ENCODE measurements at places on chromosomes 3 and 15.

DNA sequence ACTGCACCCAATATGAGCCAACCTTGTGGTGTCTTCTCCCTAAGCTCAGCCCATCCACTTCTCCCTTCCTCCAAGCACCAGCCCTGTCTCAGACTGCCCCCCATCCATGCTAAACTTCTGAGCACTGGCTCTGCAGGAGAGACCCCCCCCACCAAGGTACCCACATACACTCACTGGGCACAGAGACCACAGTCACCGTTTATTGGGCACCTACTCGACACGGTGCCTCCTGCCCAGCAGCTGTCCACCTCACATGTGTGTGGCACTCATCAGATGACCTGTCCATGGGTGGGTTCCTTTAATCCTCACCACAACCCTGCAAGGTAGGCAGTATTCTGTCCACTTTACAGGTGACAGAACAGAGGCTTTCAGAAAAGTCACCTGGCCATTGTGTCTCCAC, 22.3 kb upstream of the SFMBT1 start:
- DNase-seq, result no peak

- no peak for DNase-seq
These were observed 572.3 kb downstream of the PYDC2 start for GRCh38 chr3:192033246-192033645.

DNA sequence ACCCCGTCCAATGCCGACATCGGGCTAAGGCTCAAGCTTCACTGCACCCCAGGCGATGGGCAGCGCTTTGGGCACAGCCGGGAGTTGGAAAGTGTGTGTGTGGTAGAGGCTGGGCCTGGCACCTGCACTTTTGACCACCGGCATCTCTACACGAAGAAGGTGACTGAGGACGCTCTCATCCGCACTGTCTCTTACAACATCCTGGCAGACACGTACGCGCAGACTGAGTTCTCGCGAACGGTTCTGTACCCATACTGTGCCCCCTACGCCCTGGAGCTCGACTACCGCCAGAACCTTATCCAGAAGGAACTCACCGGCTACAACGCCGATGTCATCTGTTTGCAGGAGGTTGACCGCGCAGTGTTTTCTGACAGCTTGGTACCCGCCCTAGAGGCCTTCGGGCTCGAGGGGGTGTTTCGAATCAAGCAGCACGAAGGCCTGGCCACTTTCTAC, 1.0 kb downstream of the PDE12 start:
- peak; percentile 7 for DNase-seq

- DNase-seq, result no peak
These were observed 39.7 kb downstream of the TBC1D2B start for GRCh38 chr15:78037779-78038305.

DNA sequence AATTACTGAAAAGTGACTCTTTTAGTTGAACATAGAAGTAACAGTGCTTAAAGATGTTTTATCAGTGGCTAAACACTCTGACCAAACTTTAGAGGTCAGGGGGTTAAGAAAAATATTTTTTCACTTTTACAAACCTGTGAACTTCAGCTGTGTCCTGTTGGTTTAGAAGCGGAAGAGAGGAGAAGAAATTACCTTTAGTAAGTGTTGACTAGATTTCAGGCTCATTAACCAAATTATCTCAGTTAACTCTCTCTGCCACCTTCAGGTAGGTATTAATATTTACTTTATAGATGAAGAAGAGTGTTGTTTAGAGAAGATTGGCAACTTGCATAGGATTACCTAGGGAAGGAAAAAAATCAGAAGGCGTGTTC, 151.9 kb upstream of the CMC1 start:
- DNase-seq, result no peak

DNA sequence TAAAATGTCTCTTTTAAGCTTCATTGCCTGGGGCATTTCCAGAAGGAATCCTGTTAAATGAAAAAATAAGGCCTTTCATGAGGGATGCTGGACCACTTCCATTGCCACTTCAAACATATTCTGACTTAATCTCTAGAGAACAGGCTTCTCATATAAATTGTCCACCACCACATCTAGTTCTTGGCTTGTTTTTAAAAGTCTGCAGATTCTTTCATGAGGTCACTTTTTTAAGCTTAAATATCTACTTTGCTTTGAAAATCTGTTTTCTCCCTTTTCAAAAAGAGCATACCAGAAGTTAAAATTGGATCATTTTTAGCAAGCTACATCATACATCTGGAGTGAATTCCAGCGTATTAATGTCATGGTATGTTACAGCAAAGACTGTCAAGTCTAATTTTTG, 131.6 kb downstream of the C3orf70 start:
- no peak for DNase-seq

GRCh38 chr3:61871644-61872043, 310.3 kb downstream of the PTPRG start:
- no peak for DNase-seq

DNA sequence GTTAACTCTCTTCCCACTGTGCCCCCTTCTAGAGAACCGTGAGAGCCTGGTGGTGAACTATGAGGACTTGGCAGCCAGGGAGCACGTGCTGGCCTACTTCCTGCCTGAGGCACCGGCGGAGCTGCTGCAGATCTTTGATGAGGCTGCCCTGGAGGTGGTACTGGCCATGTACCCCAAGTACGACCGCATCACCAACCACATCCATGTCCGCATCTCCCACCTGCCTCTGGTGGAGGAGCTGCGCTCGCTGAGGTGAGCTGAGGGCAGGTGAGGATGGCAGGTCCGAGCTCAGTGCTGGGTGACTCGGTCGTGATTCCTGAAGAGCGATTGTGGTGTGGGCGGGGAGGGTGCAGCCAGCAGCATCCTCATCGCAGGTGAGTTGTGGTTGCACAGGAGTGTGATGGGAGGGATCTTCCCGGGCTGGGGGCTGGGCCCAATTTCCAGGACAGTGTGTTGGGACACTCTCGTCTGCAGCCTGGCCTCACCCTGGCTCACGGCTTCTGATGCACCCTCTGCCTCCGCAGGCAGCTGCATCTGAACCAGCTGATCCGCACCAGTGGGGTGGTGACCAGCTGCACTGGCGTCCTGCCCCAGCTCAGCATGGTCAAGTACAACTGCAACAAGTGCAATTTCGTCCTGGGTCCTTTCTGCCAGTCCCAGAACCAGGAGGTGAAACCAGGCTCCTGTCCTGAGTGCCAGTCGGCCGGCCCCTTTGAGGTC, 8.0 kb downstream of the MCM2 start:
- no peak for DNase-seq

GRCh38 chr3:31968927-31969418, 12.1 kb downstream of the OSBPL10 start:
- DNase-seq, result no peak

DNA sequence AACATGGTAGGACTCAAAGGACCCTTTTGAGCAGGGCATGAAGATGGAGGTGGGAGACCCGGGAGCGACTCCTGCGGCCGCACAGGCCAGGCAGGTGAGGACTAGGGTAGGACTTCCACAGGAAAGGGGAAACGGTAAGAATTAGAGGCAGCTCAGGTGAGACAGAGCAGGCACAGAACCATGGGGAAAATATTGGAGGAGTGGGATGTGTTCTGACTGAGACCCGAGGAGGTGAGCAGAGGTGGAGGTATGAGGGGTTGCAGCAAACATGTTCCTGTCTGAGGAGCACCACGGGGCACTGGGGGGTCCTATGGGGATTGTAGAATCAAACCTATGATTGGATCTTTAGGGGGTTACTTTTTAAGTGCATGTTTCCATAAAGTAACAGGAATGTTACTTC, 1.4 kb upstream of the ISG20 start:
- DNase-seq, result no peak

DNA sequence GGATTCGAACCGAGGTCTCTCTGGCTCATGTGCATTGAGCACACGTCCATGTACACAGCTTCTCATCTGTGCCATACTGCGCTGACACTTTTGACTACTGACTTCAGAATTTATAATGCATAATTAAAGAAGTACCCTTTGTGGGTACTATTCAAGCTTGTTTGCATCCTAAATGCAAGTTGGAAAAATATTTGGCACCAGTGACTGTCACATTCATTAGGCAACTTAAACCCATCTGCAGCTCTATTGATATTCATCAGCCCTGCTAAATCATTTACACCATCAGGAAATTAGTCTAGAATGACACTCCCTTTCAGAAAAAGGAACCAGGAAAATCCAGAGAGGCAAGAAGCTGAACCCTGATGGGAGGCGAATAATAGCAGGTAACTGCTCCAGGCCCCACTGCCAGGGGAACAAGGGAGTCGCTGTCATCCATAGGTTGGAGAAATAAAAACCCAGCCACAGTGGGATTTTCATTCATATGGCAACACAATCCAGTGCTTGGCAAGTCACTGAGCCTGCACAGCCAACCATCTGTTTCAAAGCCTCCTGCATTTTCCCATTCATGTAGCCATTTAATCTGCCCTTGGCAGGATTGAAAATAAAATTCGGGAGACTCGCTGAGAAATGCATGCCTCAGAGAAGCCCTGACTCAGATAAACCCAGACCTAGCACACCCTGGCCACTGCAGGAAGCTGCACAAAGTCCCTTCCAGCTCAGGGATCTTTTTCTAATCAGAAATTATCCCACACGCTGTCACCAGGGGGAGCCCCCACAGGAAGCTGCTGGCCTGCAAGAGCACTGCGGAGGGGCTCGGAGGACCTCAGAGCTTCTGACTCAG, 103.0 kb upstream of the VEPH1 start:
- DNase-seq, result peak; percentile 34

DNA sequence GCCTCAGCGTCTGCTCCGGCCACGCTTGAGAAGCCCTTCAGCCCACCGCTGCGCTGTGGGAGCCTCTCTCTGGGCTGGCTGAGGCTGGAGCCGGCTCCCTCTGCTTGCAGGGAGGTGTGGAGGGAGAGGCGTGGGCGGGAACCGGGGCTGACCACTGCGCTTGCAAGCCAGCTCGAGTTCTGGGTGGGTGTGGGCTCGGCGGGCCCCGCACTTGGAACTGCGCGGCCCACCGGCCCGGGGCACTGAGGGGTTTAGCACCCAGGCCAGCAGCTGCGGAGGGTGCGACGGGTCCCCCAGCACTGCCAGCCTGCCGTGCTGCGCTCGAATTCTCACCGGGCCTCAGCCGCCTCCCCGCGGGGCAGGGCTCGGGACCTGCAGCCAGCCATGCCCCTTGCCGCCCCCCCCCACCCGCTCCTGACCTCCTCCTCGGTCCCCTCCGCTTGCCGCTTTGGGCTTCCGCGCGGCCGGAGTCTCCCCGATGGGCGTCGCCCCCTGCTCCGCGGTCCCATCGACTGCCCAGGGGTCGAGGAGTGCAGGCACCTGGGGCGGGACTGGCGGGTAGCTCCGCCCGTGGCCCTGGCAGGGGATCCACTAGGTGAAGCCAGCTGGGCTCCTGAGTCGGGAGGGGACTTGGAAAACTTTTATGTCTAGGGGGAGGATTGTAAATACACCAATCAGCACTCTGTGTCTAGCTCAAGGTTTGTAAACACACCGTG, 106.7 kb downstream of the RAP2B start:
- DNase-seq, result no peak

DNA sequence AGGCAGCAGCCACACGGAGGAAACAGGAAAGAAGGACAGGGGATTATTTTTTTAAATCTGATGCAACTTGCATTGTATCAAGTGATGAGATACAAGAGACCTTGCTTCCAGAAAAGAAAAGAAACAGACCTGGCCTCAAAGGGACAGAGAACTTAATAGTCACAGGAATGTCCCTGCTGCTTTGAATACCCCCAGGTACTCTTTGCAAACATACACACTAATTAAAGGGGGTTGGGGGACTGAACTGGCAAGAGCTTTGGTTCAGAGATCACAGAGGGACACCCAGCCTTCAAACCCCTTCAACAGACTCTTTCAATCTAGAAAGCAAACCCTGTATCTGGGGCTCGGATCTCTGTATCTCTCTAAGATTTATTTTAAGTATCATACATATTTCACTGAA, 18.0 kb downstream of the TNIK start:
- no peak for DNase-seq

DNA sequence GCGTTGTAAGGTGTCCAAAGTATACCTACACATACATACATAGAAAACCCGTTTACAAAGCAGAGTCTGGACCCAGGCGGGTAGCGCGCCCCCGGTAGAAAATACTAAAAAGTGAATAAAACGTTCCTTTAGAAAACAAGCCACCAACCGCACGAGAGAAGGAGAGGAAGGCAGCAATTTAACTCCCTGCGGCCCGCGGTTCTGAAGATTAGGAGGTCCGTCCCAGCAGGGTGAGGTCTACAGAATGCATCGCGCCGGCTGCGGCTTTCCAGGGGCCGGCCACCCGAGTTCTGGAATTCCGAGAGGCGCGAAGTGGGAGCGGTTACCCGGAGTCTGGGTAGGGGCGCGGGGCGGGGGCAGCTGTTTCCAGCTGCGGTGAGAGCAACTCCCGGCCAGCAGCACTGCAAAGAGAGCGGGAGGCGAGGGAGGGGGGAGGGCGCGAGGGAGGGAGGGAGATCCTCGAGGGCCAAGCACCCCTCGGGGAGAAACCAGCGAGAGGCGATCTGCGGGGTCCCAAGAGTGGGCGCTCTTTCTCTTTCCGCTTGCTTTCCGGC, 318.6 kb downstream of the FGF12 start:
- no peak for DNase-seq

DNA sequence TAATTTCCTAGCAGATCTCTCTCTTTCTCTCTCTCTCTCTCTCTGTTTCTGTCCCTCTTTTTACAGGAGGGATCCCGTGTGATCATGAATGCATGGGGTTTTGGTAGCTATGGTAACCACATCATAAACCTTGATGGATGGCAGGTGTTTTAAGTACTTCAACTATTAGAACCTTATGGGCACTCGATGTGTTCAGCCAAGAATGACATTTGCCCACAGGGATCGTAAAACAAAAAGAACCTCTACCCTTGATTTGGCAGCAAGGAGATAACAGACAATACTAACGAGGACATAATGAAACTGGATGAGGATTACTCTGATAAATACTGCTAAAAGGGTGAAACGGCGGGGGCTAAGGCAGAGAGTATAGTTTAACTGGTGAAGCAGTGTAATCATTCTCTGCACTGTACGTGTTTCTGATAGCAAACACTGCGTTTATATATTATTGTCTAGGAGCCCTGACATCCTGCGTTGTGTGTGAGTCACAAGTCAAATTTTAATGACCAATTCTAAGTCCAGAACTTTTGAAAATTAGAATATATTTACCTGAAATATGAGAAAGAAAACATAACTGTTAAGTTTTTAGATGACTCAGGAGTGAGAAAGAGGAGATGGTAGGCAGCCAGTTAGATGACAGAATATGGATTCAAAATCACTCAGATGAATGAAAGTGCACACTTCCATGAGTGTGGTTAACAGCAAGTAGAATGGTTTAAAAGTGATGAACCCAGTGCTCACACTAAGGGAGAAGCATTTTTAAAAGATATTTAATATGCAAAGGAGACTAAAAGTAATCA, 80.3 kb downstream of the OTOL1 start:
- no peak for DNase-seq
